ENCODE measurements at places on chromosomes 7 and 10.

- peak; percentile 24 for DNase-seq
Measured at GRCh38 chr7:44147026-44147991, 6.2 kb upstream of the MYL7 start.

GRCh38 chr7:102451371-102452054, 13.2 kb downstream of the ALKBH4 start:
- DNase-seq, result no peak

DNA sequence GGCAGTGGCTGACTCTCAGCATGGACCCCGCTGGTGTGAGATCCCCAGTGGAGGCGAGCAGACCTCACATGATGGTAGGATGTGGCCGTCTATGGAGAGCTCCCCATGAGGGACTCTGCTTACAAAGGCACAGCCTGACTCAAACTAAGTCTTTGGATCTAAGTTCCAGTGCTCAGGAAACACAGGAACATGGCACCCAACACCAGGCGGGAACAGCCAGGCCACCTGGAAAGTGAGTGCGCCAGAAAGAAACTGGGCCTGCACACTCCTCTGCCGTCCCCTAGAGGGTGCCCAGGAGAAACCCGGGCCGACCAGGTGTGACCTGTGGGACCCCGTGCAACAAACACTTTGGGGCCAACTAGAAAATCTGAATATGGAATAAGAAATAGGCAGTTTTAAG, 10.0 kb downstream of the PITRM1 start:
- DNase-seq, result no peak

DNA sequence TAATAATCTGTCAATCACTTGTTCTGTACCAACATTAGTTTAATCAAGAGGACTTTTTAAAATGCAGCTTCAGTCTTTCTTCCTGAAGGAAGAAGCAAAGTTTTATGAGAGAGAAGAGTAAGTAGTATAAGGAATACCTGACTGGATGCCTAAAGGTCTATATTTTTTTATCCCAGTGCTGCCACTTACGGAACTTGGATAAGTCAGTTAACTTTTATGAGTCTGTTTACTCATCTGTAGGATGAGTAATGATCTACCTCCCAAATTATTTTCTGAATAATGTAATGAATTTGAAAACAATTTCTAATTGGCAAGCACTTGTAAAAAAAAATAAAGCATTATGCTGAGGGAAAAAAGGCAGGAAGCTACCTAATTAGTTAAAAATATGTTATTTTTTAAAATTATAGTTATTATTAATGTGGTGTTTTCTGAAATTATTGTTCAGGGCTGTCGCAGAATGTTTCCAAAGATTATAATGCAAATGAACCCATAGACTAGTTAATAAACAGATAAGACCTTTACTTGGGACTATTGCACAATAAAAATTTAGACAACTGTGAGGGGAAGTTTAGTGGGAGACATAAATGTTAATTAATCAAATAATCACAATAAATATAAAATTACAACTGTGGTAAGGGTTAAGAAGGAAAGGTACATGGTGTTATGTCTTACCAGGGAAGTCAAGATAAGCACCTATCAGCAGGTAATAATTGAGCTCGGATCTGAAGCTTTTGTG, 24.6 kb downstream of the SLK start:
- DNase-seq, result no peak

DNA sequence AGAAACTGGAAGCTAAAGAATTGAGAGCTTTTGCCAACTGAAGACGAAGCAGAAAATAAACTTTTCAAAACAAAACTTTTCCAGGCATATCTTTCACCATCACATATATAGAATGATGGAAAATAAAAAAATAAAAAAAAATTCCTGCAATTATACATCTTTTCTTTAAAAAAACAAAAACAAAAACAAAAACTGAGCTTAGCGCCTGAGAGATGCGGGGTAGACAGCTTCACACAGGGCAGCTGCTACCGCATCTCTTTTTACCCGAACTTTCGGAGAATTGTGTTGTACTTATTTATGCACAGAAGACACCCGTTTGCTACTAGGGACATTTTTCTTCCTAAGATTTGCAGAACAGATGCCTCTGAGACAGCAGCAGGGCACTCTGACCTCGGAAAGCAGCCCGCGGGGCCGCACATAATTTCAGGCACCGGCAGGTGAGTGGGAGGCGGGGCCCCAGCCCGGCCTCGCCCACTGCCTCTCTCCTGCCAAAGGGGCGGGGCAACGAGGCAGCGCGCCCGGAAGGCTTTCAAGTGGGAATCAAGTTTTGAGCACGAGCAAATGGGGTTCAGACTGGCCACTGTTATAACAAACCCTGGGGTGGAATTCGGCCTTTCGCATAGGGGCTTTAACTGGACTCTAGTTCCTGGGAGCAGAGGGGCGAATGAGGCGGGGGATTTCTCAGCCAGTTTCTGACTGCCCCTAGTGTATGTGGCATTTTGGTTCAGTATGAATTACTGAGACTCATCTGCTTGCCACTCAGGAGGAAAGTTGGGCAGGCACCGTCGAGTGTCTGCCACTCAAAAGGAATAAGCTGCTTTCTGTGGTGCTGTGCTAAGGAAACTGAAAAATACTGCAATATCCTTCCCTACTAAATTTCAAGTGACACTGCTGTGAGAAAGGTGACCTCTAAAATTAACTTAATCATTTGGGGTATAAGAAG, 18.5 kb upstream of the FAM133B start:
- DNase-seq, result no peak

- no peak for DNase-seq
Measured at GRCh38 chr7:35483568-35483967, 211.4 kb downstream of the HERPUD2 start.
